Stimulated activated CD8-positive, alpha-beta memory T cell treated with anti-CD3 and anti-CD28 coated beads, Interleukin-15, amount 100 ng/mL, for 24 hours (primary cell): ENCODE measurements at places on chromosomes 3 and 15.

- no peak for DNase-seq
Measured at GRCh38 chr15:58748040-58748851, 1.3 kb downstream of the ADAM10 start.

DNA sequence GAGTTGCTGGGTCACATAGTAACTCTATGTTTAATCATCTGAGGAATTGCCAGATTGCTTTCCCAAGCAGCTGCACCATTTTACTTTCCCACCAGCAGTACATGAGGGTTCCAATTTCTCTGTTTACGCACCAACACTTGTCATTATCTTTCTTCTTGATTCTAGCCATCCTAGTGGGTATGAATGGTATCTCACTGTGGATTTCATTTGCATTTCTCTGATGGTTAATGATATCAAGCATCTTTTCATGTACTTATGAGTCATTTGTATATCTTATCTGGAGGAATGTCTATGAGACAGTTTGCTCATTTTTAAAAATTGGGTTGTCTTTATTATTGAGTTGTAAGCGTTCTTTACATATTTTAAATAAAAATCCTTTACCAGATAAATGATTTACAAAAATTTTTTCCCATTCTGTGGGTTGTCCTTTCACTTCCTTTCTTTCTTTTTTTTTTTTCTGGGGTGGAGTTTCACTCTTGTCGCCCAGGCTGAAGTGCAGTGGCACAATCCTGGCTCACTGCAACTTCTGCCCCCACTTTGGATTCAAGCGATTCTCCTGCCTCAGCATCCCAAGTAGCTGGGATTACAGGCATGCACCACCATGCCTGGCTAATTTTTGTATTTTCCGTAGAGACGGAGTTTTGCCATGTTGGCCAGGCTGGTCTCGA is 8.9 kb upstream of the SGO1 start:
- DNase-seq = no peak

DNA sequence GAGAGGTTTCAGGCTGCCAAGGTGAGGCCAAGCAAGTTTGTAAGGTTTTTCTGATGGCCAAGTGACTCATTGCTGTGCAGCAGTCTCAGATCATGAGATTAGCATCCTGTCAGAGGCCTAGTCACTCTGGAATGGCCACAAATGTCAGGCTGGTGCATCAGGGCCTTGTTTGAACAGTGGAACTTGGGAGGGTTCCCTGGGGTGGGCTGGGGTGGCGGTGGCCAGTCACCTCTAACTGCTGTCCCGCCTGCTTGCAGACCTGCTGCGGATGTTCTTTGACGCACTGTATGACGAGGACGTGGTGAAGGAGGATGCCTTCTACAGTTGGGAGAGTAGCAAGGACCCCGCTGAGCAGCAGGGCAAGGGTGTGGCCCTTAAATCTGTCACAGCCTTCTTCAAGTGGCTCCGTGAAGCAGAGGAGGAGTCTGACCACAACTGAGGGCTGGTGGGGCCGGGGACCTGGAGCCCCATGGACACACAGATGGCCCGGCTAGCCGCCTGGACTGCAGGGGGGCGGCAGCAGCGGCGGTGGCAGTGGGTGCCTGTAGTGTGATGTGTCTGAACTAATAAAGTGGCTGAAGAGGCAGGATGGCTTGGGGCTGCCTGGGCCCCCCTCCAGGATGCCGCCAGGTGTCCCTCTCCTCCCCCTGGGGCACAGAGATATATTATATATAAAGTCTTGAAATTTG is 2.8 kb upstream of the FAM131A start:
- no peak for DNase-seq

- DNase-seq = no peak
Measured at GRCh38 chr3:177479630-177480029, 282.3 kb upstream of the TBL1XR1 start.

- no peak for DNase-seq
Measured at GRCh38 chr3:133113927-133114597, 75.9 kb downstream of the TMEM108 start.

- DNase-seq = no peak
Measured at GRCh38 chr3:148366743-148367410, 330.8 kb upstream of the AGTR1 start.

GRCh38 chr3:87191175-87191574 is 35.9 kb upstream of the CHMP2B start:
- DNase-seq = no peak

DNA sequence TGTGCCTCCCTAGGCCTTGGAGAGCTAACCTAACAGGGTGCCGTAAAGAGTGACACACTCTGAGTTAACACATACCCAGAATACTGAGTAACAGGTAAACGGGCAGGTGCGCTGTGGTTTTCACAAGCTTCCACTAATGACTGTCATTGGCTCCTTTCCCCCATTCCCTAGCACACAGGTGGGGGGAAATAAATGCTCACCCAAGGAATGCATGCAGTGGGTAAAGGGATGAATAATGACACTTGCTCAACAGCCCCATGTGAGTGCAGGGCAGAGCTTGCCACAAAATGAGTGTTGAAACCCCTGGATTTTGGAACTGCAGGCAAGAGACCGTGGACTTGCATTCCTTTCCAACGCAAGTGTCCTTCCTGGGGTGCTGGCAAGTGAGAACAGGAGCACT is 57.6 kb downstream of the ADAMTS17 start:
- no peak for DNase-seq

GRCh38 chr15:27438403-27439375 is 467.7 kb downstream of the GABRG3 start:
- no peak for DNase-seq

DNA sequence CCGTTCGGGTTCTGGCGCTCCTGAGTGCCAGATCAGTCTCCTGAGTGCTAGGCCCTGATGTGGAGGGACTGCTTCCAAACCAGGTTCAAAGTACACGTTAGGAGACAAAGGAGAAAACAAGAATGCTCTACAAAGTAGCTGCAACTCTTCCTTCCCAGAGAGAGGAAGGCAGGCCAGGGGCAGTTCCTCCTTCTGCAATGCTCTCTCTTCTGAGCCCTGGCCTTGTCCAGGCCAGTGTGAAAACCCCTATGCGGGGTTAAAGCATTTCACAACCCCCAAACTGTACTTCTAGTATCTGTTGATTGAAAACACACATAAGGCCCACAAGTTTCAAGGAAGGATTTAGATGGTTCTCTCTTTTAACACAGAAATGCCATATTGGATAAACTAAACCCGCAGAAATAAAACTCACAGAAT is 9.7 kb upstream of the CALML4 start:
- no peak for DNase-seq
